CD4-positive, alpha-beta memory T cell (primary cell): ENCODE measurements at places on chromosomes 1 and 21. TPM values are rescaled to one million over a fixed set of nuclear protein-coding genes. Genes with fewer than 3 reads are reported as not detected.

TMCC2 gene
- 0.90 TPM for total RNA-seq

SH3D21 gene
- total RNA-seq = 3.3 TPM

LCE2B gene
- not detected for total RNA-seq

MFSD2A gene
- total RNA-seq = 0.38 TPM

SPRR1B gene
- total RNA-seq = not detected

CELA3B gene
- not detected for total RNA-seq

PSMB2 gene
- total RNA-seq = 28.2 TPM

TTC22 gene
- total RNA-seq = 19.0 TPM

SLAMF6 gene
- 56.4 TPM for total RNA-seq

ZNF326 gene
- 20.6 TPM for total RNA-seq

TNFSF4 gene
- total RNA-seq = 3.9 TPM

NOS1AP gene
- not detected for total RNA-seq

LAX1 gene
- 41.2 TPM for total RNA-seq

CLEC20A gene
- total RNA-seq = not detected

DDAH1 gene
- not detected for total RNA-seq

CR1 gene
- 11.5 TPM for total RNA-seq
